ENCODE measurements at places on chromosomes 11 and 22.

DNA sequence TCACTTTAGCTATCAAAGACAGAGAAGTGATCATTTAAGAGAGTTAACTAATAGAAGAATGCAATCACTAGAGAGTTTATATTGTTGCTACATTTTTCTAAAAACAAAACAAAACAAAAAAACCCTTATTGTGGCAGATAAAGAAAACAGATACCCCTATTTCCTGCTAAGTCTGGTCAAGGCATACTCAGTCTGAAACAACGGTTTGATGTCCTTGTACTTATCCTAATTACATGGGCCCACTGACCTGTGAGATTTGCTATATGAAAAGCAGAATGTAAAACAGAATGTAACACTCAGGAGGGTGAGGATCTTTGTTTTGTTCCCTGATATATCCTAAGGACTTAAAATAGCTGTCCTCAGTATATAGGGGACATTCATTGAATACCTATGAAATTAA, 24.6 kb downstream of the MAML2 start:
- DNase-seq = no peak

DNA sequence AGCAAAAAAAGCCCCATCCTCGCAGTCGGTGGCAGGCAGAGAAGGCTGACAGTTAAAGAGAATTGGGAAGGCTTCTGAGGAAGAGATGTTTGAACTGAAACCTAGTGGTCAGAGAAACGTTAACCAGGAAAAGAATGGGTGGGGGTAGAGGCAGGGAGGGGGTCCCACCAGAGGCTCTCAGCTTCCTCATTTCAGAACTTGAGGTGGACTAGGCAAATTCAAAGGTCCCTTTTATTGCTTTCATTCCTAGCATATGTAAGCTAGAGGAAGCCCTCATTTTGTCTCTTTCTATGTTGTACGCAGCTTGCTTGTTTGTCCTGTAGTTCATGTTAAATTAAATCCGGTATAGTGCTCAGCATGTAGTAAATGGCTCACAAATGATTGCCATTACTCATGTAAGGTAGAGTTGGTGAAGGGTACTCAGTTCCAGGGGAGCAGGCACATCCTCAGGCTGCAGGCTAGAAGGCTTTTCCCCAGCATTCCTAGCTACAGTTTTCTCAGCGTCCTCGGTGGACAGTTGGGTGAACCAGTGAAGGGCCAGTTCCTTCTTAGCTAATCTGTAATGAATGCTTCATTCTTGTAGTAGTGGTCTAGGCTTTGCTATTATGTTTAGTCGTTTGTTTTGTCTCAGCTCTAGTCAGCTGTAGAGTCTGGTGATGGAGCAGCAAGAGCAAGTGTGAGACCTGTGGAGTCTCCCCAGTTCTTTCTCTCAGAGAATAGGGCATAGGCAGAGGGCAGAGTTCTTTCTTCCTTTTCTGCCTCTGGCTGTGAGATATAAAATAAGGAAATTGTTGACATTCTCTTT, 58.6 kb downstream of the UVRAG start:
- DNase-seq = no peak

- DNase-seq = no peak
Measured at GRCh38 chr11:114784216-114784615, 105.9 kb downstream of the NXPE2 start.

DNA sequence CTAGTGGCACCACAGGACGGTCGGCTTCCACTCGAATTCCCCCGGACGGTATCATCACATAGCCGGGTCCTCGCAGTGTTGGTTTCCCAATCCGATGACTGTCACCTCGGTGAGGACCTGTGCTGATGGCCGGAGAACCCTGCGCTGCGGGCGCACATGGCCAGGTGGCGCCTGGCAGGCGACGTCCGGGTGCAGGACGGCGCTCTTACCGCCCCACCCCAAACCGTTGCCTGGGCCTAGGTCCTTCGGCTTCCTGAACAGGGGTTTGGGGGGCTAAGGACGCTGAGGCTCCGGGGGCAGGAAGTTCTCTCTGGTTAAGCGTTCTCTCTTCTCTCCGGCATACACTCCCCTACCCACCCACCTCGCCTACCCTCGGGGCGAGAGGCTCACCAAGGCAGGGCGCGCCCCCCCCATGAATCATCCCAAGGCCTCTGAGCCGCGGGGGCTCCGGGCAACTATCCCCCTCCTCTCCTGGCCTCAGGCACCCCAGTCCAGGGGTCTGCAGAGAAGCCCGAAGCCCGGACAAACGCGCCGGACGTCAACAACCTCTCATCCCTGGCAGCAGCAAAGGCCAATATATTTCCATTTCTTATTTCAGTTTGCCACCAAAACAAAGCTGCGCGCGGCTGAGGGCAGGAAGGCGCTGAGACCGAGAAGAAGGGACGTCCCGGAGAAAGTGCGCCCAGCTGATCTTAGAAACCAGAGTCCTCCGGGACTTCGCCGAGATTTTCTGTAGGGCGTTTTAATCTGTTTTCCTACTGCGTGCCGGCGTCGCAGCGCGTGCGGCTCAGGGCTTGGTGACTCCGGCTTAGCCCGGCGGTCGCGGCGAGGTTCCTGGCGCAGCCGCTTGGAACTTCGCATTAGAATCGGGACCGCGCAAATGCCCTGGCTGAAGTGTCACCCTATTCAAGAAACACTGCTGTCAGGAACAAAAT, 5.6 kb downstream of the ALX4 start:
- DNase-seq = no peak

DNA sequence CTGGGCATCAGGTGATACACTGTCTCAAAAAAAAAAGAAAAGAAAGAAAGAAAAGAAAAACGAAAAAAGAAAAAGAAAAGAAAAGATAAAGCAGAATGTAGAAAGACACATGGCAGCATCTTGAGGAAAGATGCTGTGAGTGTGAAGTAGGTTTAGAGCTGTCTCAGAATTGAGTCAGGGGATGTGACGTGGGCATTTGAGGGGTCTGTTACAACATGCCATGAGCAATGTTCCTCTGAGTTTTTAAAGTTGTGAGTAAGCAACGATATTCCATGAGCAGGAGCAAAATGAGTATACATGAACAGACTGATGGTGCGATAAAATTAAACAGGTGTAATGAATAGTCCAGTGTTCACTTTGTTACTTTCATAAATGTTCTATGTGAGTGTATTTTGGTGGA, 11.3 kb upstream of the QSER1 start:
- no peak for DNase-seq

DNA sequence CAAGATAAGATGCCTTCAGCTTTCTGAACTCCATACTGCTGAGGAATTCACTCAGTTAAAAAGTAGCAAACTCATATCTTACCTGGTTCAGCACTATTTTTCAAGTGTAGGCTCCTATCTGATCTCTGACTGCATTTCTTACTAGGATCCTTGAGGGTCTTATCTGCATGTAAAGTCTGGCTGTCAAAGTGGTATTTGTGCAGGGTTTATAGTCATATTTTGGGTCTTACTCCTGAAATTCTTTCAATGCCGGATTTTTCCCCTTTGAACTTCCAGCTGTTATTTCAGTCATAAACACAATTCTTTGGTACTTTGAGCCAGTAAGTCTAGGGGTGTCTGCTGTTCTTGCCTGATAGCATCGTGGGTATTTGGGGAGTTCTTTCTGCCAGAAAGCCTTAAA, 25.3 kb upstream of the NOX4 start:
- no peak for DNase-seq

GRCh38 chr11:2799881-2800654, 85.5 kb downstream of the CDKN1C start:
- DNase-seq = no peak

- DNase-seq = no peak
Measured at GRCh38 chr22:46072110-46072881, 78.0 kb upstream of the PPARA start.

DNA sequence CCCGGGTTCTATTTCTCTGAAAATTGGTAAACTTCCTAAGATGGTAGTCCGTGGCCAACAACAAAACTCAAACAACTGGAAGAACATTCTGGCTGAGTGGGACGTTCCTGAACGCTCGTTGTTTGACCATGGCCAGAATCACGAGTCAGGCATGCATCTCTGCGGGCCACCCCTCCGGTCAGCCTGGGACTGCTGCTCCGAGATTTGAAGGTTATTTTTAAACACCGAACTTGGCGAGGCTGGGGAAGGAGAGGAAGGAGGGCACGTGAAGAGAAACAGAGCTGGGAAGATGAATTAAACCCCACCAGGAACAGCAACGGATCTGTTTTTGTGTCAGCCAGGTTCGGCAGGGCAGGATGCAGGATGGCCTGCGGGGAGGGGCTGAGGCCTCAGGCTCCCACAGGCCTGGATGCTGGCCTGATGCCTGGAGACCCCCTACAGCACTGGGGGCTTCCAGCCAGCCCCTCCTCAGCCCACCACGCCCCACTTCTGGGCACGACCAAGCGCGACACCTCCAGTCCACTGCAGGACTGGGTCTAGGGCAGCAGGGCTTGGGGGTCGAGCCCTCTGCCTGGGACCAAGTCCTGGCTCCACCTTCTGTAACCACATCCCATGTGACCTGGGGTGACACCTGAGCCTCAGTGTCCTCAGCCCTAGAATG, 5.1 kb downstream of the SHISAL1 start:
- no peak for DNase-seq

DNA sequence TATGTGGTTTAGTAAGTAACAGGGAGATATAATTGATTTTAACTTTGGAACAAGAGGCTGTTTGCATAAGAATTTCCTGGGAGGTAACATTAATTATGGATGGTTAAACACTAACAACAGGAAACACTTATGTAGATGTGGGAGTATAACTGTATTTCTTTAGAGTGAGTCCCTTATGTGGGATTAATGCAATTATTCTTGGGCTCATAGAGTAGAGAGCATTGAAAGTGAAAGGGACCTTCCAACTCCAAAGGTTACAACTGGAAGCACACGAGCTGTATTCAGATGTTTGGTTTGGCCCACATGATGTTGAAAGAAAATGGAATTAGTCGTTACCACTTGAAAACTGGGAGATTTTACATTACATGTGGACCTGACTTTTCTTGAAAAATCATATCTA, 53.5 kb downstream of the BBOX1 start:
- no peak for DNase-seq

GRCh38 chr22:48849963-48850657, 977.6 kb downstream of the BRD1 start:
- DNase-seq = no peak

GRCh38 chr22:30680991-30681770, 13.5 kb upstream of the OSBP2 start:
- no peak for DNase-seq

DNA sequence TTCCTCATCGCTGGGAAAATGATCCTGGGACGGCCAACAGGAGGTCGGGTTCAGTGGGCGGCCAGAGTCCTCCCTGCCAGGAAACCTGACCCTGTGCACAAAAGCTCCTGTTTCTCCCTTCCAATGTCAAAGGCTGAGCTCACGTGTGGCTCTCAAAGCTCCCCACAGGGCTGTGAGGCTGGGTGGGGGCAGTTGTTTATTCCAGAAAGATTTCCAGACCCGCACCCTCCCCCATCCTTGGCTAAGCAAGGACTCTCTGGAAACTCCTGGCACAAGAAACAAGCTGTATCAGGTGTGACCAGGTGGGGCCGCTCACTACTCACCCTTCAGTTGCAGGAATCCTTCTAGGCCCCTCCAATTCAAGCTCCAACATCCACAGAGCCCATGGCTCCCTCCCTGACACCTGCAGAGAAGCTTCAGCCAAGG, 131.9 kb downstream of the SHANK2 start:
- DNase-seq = no peak

DNA sequence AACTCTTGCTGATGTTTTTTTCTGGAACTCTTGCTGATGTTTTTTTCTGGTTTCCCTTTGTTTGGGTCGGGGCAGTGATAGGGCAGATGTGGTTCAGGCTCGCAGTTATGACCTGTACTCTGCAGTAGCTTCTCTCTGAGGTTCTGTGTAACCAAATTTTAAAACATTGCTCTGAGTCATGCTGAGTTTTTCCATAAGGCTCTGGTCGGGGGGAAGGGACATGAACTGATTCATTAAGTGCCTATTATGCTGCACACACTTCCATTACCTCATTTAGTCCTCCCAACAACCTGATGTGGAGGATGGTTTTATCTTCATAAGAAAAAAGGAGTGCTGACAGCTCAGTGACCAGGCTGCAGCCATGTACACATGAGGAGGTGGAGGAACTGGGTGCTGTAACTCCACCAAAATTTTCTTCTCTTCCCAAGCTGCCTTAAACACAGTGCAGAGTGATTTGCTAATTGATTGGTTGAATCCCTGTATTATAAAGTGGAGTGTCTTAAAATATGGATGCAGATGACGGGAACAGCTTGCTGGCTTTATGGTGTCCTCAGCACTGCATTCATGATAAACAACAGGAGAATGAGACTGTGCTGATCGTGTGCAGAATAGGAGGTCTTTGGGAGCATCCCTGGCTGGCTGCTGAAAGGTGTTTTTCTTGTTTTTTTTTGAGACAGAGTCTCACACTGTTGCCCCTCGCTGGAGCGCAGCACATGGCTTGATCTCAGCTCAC, 19.1 kb downstream of the TNRC6B start:
- DNase-seq = no peak

GRCh38 chr11:65569164-65569972, 909 bp upstream of the ZNRD2 start:
- DNase-seq = no peak

- DNase-seq = no peak
Measured at GRCh38 chr11:95585752-95586077, 203.9 kb downstream of the FAM76B start.

- no peak for DNase-seq
Measured at GRCh38 chr11:134176284-134176683, 47.5 kb downstream of the NCAPD3 start.

- no peak for DNase-seq
Measured at GRCh38 chr22:31332010-31332409, 14.1 kb downstream of the PATZ1 start.

- no peak for DNase-seq
Measured at GRCh38 chr22:38030311-38031133, 26.7 kb upstream of the PICK1 start.

DNA sequence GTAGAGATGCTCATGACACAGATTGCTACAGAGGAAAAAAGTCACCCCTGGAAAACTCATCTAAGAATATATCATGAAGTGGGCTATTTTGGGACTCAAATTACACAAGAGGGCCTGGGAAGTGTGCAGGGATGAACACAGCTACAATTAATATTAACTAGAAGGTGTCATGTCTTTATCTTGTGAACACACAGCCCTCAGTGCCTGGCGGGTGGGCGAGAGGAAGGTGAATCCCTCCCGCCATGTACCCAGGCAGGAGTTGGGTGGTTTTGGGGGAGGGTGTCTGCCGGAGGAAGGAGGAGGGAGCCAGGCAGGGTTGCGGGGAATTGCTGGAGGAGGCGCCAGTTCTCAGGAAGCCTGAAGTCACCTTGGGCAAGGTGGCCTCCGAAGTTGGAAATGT, 5.1 kb upstream of the FAM83F start:
- DNase-seq = no peak

- DNase-seq = no peak
Measured at GRCh38 chr11:68677432-68677831, 6.9 kb upstream of the GAL start.

DNA sequence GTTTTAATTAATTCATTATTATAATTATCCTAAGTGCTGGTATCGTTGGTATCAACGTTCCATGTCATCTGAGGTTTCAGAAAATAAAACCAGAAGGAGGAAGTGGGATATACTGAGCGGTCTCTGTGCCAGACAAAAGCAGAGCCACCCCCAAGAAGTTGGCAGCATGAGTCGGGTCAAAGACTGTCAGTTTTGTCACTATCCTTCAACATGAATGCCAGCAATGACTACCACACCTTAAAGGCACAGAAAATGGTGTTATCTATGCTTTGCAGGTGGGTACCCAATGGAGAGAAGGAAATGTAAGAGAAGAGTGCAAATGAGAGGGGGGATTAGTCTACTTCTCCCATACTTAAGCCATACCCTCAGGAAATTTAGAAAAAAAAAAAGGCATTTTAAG, 408.5 kb downstream of the OPCML start:
- no peak for DNase-seq

- DNase-seq = no peak
Measured at GRCh38 chr11:63511048-63511748, 5.3 kb downstream of the LGALS12 start.
